ENCODE measurements at places on chromosomes 6 and 20.

DNA sequence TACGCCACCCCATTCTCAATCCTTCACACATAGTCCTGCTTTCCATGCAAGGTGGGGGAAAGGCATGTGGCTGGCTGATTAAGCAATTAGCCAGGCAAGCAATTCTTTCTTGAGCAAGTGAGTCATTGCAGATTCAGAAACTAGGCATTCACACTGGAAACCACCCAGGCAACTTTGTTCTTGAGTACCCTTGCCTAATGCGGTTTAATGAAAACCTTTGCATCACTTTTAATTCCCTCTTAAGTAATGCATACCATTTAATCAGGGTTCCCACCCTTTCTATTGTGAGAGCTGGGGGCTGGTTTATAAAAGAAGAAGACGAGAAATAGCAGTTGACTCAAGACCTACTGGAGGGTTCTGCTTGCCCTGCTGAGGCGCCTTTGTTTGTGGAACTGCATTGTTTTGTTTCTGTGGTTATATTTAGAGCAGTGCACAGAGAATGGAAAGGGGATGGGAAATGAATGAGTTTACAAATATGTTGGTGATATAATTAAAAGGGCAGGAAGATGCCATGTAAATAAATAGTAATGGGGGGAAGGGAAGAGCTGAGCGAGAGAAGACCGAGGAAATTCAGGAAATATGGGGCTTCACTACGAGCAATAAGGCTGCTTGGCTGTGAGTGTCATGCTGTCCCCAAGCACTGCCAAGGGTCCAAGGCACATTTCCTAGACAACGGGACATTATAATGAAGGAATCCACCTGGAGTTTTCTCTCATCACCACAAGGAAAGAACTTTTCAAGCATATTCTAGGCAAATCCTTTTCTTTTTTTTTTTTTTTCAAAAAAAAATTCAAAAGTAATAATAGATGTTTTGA, 48.8 kb upstream of the TSHZ2 start:
- no peak for DNase-seq

DNA sequence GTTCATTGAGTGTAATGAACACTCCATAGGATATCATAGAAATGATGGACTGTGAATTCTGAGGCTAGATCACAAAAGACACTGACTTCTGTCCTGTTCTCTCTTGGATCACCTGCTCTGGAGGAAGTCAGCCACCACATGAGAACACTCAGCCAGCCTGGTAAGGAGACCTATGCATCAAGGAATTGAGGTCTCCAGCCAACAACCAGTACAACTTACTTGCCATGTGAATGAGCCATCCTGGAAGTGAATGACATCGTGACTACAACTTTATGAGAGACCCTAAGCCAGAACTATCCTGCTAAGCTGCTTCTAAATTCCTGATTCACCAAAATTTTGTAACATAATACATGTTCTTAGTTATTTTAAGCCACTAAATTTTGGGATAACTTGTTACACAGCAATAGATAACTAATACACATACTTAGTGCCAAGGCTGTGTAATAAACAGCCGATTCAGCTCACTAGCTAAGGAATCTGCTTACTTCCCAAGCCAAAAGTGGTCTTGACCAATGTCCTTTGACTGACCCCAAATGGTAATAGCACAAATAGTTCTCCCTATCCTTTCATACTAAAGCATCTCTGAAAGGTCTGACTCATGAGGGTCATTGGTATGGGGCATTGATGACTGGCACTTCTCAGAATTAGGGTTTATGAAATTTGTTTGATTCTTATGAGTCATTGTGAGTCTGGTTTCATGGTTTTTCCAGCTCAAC, 6.9 kb upstream of the CTNNBL1 start:
- DNase-seq = no peak

- no peak for DNase-seq
Observed at GRCh38 chr6:70973604-70974003, 16.7 kb upstream of the B3GAT2 start.

DNA sequence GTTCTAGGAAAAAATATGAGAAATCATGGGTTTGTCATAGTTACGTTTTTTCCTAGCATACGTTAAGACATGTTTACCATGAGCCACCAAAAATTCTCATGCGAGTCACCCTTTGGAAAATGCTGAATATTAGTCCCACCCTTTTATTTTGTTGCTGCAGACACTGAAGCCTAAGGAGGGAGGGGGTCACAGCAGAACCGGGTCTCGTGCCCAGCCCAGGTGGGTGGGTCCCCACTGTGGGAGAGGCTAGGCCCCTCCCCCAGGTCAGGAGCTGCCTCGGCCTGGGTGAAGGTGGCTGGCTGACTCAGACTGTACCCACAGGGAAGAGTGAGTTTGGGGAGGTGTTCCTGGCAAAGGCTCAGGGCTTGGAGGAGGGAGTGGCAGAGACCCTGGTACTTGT, 26.2 kb upstream of the SRF start:
- no peak for DNase-seq

DNA sequence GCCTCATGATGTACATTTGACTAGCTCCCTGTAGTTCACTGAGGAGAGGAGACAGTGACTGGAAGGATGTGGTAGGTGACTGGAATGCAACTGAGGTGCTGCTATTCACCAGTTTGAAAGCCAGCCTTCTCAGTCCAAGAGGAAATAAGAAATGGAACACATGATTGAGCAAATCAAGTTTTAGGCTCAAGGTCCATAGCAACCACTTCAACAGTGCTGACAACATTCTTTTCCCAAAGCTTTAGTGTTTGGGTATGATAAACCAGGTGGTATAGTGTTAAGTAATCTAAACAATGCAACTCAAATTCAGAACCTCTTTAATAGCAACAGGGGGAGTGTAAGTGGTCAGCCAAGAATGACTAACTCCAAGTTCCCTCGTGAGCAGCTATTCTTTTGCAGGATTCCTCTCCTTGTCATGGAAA, 9.2 kb downstream of the ZHX3 start:
- no peak for DNase-seq

- peak; percentile 20 for DNase-seq
Observed at GRCh38 chr6:15843764-15844163, 180.9 kb upstream of the DTNBP1 start.

GRCh38 chr6:143741480-143741879, 63.7 kb downstream of the PHACTR2 start:
- no peak for DNase-seq

DNA sequence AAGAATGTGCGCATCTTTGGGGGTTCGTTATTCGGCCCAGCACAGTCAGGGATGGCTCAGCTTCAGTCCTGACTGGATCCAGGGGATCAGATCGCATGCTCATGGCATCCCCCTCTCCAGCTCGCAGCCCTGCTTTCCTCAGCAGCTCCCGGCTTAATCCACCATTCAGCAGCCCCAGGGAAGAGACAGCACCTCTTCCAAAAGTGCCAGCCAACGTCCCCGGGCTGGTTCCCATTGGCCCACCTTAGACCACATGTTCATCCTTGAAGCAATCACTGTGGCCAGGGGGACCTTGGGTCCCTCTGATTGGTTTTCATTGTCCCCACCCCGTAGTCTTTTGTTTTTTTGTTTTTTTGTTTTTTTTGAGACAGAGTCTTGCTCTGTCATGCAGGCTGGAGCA, 188.7 kb downstream of the ZMYND8 start:
- DNase-seq = no peak

All from NCI-H510A treated with DMSO at 0.1 percent for 48 hours (cell line).